Caco-2 (cell line): ENCODE measurements at places on chromosomes 1 and 21.

GRCh38 chr1:226363801-226364513 is 43.9 kb downstream of the PARP1 start:
- no peak for DNase-seq

DNA sequence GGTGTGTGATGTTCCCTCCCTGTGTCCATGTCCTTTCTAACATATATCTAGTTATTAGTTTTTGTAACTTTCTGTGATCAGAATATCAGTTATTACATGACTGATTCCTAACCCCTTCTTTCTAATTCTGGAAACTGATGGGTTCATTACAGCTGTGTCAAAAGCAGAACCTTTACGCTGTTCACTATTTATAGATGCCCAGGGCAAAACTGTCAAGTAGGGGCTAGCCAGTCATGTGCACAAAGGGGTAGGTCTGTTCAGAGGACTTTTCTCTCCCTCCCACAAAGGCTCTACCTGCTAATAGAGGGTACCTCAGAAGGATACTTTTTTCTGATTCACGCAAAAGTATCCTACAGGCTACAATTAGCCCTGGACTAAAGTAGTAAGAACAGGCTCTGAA is 79.2 kb downstream of the NRDC start:
- no peak for DNase-seq

DNA sequence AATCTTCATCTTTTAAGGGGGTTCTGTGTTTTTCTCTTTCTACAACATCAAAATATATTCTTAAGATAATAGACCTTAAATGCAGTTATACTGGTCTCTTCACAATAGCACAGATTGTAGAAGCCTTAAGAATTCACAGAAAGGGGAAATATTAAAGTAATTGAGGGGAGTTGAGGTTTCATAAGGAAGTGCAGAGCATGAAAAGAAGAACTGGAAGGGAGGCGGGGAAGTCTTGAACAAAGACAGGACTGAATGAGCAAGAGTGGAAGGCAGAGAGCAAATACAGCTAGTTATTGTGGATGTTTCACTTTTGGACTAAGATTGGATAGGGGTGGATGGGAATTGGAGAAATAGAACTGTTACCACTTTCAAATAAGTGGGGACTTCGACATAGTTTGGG is 67.7 kb downstream of the PTGER3 start:
- no peak for DNase-seq

- no peak for DNase-seq
Observed at GRCh38 chr1:30743584-30744059, 14.0 kb downstream of the LAPTM5 start.

- no peak for DNase-seq
Observed at GRCh38 chr1:91556556-91556955, 55.9 kb downstream of the CDC7 start.

DNA sequence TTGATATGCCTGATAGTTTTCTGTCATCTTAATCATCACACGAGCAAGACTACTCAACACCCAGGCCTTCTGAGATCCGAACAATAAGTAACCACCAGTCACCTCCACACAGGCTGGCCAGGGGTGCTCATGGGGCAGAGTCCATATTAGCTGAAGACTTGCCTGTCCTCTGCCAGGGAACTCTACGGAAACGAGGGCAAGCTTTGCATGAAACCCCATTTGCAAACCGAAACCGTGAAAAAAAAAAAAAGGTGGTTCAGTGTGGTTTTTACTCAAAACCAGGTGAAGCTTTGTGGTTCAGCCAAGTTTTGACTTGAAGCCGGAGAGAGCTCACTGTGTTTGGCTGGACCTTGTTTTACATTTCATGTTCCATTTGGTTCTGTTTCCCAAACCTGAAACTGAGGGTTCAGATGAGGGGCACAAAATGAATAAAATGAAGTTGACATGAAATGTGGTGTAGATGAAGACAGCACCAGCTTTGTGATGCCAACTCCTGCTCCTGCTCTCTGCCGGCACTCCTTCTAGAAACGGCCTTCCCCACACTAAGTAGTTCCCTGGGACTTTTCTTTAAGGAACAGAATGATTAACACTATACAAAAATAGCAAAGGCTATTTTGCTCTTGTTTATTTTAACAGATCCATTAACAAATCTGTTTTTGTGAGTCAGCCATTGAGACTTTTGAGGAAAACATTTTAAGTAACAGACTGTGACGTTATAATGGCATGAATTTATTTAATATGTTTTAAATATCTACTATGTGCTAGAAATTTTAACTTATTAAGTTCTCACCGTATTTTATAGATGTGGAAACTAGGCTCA is 74.7 kb downstream of the RUNX1 start:
- DNase-seq = no peak

DNA sequence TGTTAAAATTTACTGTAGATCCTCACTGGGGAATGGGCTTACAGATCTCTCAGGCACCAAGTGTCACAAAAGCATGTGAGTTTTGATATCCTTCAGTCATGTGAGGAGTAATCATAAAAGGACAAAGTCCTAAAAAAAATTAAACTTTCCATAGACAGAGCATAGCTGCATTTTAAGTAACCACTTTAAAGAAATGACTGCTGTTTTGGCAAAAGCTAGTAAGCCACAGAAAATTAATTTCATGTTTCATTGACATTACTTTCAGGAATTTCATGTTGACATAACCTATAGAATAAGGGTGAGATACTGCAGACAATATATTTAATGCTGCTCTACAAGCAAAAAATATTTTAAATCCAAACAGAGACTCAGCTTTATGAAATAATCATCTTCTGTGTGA is 156.3 kb downstream of the LYPLAL1 start:
- no peak for DNase-seq

GRCh38 chr1:224223819-224224714 is 41.0 kb downstream of the DEGS1 start:
- no peak for DNase-seq

- DNase-seq = no peak
Observed at GRCh38 chr21:20259031-20259867, 739.0 kb upstream of the NCAM2 start.

DNA sequence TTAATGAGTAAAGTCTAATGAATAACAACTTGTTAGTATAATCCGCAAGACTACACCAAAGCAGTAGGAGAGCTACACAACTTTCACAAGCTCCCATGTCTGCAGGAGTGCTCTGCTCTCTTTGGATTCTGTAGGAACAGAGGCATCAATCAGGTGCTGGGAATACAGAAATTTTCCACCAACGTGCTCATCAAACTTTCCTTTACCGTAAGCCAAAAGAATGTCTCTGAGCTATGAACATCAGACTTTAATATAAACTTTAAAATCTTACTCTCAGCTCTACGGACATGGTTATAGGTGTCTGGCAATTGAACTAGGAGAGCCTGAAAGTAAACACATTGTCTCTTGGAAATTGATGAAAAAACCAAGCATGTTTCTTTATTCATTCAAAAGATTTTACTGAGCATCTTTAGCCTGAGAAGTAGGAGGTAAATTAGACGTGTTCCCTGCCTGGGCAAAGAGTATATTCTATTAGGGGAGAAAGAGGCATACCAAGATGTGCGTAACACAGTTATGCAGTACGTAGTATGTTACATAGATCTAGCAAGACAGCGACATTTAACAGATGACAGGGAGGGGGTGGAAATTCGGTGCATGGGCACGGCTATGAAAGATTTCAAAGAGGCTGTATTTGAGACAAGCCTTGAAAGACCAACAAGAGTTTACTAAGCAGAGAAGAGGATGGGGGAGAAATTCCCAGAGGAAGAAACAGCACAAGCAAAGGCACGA is 85.2 kb downstream of the TM2D1 start:
- no peak for DNase-seq

GRCh38 chr1:119083980-119084379 is 56.5 kb downstream of the WARS2 start:
- no peak for DNase-seq

DNA sequence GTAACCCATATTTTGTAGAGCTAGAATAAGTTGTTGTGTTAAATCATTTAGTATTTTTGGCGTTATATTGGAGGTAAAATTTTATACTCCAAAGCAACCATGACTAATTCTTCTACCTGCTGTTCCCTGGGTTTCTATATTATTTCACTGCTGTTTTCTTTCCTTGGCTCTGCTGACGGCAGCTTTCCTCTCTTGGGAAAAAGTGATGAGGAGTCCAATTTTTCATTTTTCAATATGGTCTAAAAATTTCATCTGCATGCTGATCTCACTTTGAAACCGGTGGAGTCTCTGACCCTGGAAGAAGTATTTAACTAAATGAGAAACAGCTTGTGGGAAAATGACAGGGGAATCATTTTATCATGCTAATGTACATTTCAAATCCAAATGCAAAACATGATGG is 110.2 kb downstream of the IFI44 start:
- no peak for DNase-seq

- DNase-seq = no peak
Observed at GRCh38 chr1:151574575-151575529, 34.7 kb downstream of the TUFT1 start.

DNA sequence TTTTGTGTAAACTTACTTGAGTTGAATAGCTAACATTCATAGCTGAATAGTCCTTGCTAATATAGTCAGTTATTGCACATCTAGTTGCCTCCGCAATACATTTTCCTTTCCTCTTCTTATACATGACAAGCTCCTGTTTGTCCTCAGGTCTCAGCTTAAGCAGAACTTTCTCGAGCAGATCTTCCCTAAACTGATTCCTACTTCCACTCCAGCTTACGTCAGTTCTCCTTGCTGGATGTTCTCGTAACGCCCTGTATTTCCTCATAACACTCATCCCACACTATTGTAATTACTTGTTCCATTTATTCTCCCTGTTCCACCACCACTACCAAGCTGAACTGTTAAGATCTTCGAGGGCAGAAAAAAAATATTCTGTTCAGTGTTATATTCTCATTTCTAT is 15.1 kb upstream of the OMA1 start:
- no peak for DNase-seq

GRCh38 chr1:42322577-42322976 is 12.5 kb downstream of the FOXJ3 start:
- DNase-seq = no peak

DNA sequence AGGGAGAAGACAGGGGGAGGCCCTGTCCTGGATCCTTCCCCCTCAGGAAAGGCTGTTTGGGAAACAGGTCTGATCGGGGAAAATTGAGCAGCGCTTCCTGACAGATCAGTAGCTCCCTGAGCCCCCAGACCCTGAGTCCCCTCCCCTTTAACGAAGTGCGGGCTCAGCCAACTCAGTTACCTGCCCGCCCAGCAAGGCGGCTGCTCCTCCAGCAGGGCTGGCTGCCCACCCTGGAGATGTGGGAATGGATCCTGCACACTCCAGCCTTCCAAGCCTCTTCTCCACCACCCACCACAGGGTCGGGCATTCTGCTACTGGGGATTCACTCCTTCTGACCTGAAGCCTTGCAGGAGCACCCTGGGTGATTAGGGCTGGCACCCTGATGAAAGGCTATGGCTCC is 27.6 kb upstream of the LAPTM5 start:
- DNase-seq = no peak

GRCh38 chr1:242128951-242129502 is 130.1 kb upstream of the MAP1LC3C start:
- DNase-seq = no peak
